Activated CD8-positive, alpha-beta memory T cell treated with anti-CD3 and anti-CD28 coated beads, Interleukin-2, amount 10 ng/mL, durations not matched to agents 7 days and 5 days (primary cell): ENCODE measurements at places on chromosomes 16 and 17. TPM values are rescaled to one million over a fixed set of nuclear protein-coding genes. Genes with fewer than 3 reads are reported as not detected.

The GNGT2 gene
- 39.8 TPM for total RNA-seq

The CETP gene
- total RNA-seq = not detected

DNA sequence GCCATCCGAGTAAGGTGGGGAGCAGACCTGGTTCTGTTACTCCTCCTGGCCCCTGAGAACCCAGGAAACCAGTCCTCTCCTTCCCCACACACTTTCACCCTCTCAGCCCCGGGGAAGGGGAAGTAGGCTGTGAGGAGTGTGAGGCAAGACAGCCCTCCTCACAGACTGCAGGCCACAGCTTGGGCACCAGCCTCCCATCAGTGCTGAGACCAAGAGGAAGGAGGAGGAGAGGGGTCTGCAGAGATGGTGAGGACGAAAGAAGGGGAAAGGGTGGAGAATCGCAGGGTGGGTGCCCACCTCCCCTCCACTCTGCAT lies 7.0 kb downstream of the G6PC3 start:
- DNase-seq = no peak

The CFAP52 gene
- total RNA-seq = not detected

DNA sequence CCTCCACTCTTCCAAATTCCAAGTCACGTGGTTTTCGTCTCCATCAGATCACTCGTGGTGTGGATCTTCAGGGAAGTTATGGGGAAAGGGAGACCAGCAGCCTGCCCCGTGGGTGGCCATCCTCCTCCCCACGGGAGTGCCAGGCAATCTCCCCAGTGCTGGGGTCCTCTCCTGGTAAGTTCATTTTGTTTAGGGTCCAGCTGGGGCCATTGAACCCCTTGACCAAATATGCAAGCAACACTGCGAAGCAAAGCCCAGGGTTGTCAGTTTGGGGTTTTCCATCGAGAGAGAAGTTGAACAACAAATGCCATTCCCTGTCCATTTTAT lies 4.1 kb upstream of the LCMT1 start:
- DNase-seq = no peak

DNA sequence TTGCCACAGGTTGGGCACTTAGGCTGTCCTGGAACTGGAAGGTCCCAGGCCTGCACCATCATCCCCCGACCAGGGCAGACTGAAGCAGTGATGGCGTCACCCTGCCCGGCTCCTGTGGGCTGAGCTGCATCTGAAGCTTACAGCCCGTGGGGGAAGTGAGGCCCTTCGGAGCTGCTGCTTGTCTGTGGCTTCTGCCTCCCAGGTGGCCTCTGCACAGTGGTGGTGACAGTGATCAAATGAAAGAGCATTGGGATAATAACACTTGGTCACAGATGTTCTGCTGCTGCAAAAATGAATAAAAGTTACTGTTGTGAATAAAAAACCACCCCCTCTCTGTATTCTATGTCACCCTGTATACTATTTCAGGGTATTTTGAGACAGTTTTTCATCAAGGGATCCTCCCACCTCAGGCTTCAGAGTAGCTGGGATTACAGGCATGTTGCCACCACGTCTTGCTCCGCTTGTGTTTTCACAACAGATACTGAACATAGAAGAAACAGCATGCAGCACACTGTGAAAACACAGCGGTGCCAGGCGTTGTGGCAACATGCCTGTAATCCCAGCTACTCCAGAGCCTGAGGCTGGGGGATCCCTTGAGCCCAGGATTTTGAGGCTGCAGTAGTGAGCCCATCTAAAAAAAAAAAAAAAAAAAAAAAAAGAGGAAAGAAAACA lies 165.0 kb downstream of the LGALS9B start:
- DNase-seq = no peak

The BCAR1 gene
- 0.19 TPM for total RNA-seq

The C17orf67 gene
- total RNA-seq = 4.2 TPM

GRCh38 chr17:64639516-64639915 lies 22.6 kb downstream of the SMURF2 start:
- DNase-seq = no peak

The GINS2 gene
- total RNA-seq = 49.3 TPM

DNA sequence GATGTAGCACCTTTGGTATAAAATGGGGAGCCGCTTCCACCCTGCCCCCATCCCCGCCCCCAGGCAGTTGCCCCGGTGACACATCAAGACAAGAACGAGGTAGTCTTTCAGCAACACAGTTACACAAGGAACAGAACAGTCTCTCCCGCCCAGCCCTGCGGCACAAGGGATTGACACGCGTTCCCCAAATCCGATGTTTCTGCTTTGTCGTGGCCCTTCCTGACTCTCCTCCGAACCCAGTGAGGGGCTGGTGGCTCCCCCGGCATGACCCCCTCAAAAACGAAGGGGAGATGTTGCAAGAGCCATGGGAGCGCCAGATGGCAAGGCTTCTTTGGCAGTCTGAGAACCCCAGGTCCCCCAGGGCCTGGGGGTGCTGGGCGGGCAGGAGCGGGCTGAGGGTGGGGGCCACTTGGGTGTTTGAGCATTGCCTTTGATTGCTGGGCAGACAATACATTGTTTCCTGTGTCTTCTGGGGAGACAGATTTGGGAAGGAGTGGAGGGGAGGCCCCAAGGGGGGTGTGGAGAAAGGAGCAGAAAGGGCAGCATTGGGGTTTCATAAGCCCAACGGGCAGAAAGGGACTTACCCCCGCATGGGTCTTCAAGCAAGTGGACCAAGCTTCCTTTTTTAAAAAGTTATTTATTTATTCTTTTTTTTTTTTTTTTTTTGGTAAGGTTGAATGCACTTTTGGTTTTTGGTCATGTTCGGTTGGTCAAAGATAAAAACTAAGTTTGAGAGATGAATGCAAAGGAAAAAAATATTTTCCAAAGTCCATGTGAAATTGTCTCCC lies 16.6 kb downstream of the COL1A1 start:
- DNase-seq = no peak

GRCh38 chr16:65068151-65068740 lies 53.6 kb downstream of the CDH11 start:
- DNase-seq = no peak

DNA sequence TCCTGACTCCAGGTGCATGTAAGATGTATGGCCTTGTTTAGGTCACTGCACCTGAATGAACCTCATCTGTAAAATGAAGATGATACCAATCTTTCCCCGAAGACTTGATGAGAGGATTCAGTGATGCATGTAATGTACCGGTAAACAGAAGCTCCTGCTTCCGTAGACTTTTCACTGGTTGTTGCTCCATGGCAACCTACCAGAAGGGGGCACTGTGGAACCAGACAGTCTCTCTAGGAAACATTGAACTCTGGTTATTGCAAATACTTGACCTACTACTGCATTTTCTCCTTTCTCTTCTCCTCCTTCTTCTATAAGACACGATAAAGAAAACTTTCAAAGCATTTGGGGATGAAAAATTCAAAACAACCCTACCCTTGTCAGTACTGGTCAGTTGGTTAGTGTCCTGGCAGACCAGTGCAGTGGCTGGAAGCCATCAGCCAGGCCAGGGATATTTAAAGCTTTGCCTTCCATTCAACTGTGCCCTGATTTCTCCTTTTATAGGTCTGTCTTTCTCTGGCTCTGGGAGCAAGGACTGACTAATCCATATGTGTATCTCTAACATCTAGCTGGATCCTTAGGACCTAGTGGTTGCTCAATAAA lies 667.4 kb upstream of the SALL1 start:
- DNase-seq = no peak

The CCT6B gene
- 1.9 TPM for total RNA-seq

The TNP2 gene
- not detected for total RNA-seq

DNA sequence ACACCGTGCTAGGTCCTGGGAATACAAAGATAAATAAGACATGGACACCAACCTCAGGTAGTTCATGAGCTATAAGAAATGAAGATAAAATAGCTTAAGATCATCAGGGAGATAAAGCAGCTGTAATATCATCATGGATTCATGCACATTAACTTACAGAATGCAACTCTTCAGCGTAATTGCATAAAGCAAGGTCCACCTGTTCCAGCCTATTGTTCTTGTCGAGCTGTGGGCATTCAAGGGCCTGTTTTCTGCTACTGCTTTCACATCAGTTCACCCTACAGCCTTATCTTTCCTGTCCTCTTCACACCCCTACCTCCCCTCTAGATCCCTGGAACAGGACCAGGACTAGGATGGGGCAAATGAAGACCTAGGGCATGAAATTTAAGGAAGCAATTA lies 133.9 kb downstream of the SPACA3 start:
- no peak for DNase-seq

DNA sequence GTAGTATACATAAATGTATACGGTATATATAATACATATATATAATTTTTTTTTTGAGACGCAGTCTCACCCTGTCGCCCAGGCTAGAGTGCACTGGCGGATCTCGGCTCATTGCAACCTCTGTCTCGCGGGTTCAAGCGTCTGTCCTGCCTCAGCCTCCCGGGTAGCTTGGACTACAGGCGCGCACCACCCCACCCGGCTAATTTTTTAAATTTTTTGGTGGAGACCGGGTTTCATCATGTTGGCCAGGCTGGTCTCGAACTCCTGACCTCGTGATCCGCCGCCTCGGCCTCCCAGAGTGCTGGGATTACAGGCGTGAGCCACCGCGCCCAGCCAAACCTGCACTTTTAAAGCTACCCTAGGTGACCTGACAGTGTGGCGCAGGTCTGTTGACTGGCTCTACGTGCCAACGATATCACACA lies 745 bp downstream of the PAM16 start:
- no peak for DNase-seq

DNA sequence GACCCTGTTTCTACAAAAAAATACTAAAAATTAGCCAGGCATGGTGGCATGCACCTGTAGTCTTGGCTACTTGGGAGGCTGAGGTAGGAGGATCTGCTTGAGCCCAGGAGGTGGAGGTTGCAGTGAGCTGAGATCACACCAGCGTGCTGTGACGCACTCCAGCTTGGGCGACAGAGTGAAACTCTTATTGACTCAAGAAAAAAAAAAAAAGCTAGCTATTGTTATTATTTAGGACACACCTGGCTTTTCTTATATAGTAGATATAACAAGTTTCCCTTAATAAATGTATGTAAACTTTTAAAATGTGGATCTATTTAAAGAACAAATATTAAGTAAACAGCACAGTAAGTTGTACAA lies 1.8 kb downstream of the RABEP2 start:
- no peak for DNase-seq

The HES7 gene
- 1.2 TPM for total RNA-seq

DNA sequence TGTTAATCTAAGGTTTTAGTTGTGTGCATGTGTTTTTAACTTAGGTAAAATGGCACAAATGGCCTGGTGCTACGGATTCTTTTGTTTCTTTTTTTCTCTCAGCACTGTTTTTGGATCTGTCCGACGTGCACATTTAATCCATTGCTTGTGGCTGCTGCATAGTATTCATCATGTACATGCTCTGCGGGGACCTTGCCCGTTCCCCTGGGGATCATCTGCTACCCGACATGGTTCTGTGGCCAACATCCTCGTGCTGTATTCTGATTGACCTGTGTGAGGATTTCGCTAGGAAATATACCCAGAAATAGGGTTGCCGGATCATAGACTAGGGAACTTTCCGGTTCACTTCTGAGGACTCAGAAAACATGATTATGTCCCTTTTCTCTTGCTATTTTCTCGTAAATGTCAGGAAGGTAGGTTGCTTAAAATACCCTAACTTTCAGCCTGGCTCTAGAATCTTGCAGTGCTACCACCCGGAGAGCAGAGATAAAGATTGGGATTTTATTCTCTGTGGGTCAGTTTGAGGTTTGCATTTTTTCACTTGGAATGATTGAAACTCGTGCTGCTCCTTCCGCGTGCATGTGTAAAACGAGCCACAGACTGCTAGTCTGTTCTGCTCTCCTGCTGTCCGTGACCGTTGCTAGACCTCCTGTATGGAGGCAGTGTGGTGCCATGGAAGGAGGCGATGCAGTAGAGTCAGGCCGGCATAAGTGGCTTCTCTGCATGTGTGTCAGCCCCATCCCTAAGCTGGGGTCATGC lies 42.9 kb downstream of the LDHD start:
- DNase-seq = no peak

The ZMYND15 gene
- not detected for total RNA-seq

- no peak for DNase-seq
Measured at GRCh38 chr16:87741700-87742415, 23.9 kb downstream of the KLHDC4 start.

The TMC7 gene
- total RNA-seq = not detected

The CARD14 gene
- total RNA-seq = not detected

The TMEM132E gene
- total RNA-seq = not detected

The HOXB8 gene
- 1.4 TPM for total RNA-seq

DNA sequence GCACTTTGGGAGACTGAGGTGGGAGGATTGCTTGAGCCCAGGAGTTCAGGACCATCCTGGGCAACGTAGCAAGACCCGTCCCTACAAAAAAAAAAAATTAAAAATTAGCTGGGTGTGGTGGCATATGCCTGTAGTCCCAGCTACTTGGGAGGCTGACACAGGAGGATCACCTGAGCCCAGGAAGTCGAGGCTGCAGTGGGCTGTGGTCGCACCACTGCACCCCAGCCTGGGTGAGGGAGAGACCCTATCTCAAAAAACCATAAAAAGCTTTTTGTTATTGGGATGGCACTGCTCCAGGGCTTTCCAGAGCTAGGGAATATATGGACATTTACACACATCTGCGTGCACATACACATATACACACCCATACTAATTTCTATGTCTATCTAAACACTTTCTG lies 8.1 kb upstream of the ARMC5 start:
- DNase-seq = no peak

- no peak for DNase-seq
Measured at GRCh38 chr17:27320222-27320560, 26.3 kb downstream of the WSB1 start.

DNA sequence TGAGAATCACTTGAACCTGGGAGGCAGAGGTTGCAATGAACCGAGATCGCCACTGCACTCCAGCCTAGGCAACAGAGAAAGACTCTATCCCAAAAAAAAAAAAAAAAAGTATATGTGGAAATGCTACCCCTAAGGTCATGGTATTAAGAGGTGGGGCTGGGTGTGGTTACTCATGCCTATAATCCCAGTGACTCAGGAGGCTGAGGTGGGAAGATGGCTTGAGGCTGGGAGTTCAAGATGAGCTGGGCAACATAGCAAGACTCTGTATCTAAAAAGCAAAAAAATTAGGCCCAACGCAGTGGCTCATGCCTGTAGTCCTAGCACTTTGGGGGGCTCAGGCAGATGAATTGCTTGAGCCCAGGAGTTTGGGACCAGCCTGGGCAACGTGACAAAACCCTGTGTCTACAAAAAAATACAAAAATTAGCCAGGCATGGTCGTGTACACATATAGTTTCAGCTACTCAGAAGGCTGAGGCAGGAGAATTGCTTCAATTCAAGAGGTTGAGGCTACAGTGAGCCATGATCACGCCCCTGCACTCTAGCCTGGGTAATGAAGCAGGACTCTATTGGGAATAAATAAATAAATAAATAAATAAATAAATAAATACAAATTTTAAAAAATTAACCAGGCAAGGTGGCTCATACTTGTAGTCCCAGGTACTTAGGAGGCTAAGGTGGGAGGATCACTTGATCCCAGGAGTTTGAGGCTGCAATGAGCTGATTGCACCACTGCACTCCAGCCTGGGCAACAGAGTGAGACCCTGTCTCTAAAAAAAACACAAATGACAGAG lies 32.3 kb upstream of the NUFIP2 start:
- no peak for DNase-seq

The SRP68 gene
- total RNA-seq = 92.0 TPM
